ENCODE measurements at places on chromosomes 3 and 15.

GRCh38 chr3:142987080-142987700, 14.2 kb upstream of the U2SURP start:
- no peak for DNase-seq

- DNase-seq, result no peak
Measured at GRCh38 chr15:101353240-101353639, 58.2 kb upstream of the SNRPA1 start.

DNA sequence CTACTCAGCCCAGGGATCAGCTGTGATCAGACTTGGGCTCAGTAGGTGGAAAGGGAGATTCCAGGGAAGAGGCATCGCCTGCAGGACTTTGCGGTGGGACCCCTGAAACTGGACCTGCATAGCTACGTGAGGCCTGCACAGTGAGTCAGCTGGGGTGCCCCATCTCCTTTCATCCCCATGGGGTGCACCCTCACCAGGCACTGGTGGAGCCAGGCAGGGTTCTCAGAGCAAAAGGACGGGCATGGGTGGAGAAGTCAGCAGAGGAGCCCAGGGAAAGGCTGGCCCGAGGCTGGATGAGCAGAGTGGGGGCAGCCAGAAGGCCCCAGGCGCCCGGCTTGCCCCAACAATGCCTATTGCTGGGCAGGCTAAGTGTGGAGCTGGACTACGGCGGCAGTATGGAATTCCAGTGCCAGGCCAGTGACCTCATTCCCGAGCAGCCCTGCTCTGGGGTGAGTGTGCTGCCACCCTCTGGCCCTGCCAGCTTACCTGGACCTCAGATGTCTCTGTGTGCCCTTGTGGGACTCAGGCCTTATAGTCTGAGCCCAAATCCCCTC, 19.7 kb downstream of the ACAA1 start:
- no peak for DNase-seq

DNA sequence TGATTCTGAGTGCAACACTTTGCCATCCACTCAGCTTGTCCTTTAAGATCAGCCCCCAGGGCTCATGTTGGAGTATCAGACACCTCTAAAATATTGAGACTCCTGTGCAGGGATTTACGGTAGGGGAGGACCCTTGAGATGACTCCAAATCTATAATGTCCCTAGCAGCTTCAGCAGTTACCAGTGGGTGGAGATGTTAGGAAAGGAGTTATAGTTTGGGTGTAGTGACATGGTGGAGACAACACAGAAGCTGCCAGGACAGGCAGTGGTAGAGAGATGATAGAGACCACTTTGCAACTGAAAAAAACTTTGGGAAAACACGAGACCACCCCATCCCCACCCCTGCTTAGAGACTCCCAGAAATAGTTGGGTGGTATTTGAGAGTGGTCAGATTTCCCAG, 43.3 kb upstream of the GSK3B start:
- no peak for DNase-seq

DNA sequence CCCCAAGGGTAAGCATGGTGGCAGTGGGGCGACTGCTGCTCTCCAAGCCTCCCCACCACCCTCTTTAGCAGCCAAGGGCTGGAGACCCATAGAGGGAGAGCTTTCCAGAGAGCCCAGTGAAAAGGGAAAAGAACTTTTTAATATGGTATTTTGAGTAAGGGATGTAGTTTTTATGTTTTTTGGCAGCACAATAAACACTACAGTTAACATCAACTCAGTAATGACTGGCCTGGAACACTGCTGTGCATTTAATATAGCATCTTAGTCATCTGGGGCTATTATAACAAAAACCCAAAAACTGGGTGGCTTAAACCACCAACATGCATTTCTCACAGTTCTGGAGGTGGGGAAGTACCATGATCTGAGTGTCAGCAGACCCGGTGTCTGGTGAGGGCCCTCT, 495.8 kb downstream of the GABRG3 start:
- DNase-seq, result no peak

GRCh38 chr3:42975955-42976354, 3.2 kb upstream of the GASK1A start:
- DNase-seq, result no peak

GRCh38 chr15:73851689-73852088, 21.7 kb upstream of the TBC1D21 start:
- peak; percentile 79 for DNase-seq

DNA sequence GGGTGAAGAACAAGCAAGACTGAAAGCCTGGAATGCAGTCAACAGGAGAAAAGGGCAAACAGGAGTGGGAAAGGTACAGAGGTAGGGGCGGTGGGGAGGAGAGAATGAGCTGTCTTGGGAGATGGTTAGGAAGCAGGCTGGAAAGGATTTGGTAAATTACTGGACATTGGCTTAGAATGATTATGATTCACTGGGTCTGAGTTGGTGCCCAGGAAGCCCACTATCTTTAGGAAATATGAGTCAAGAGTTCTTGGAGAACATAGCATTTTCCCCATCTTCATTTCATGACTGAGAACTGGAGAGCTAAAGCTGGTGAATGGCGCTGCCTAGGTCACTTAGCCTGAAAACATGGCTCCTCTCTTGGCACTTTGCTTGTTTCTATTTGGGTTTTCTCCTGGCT, 74.7 kb upstream of the C3orf80 start:
- no peak for DNase-seq

DNA sequence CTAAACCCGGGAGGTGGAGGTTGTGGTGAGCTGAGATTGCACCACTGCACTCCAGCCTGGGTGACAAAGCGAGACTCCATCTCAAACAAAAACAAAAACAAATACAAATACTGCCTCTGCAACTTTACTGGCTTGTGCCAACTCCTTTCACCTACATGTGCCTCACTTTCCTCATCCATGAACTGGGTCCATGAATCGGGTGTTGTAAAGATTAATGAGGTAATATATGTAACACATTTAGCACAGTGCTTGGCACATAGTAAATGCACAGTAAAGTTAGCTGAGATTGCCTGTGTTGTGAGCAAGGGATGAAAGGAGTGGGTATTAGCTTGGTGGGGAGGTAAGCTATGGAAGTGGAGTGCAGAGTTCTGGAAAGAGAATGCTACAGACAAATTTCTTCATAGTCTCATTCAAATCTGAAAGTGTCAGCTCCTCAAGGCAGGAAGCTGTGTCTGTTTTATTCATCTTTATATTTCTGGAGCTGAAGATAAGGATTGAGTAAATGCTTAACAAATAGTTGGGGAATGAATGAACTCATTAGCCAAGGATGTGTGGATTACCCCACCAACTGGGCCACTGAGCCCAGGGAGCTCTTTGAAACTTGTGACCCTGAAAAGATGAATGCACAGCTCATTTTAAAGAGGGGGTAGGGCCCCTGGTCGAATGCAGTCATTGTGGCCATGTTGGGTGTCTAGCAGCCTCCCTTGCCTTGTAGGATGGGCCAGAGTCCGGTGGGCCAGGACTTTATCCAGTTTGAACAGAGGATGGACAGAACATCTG, 7.7 kb upstream of the CDCP1 start:
- no peak for DNase-seq

DNA sequence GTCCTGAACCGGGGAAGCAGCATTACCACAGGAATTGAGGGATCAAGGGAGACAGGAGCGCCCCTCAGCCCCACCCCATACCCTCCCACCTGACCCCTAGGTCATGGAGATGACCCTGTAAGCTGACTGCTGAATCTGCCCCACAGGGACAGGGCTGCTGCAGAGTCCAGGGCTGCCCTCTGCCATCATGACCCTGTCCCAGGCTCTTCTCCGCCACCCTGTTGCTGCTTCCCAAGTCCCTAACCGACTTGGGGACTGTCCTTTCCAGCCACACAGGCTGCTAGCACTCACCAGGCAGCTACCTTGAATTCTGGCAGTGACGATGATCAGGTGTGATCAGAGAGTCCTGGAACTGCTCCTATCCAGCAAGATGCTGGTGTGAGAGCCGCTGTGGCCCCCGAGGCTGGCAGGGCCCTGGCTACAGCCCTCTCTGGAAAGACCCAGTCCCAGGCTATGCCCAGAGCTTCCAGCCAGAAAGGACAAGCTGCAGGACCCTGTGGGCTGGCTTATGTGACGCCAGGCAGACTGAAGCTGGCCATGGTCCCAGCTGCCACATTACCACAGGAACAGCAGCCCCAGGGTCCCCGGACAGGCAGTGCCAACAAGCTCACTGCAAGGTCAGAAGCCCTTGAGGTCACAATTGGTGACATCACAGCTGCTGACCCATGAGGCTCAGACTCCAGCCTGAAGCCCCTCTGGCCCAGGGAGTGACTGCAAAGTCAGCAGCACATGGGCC, at the start of gene C3orf22:
C3orf22 (minus strand) TSS at position 597 of the 736 bp plus-strand sequence. CDS start 5,542 bp downstream, outside the sequence.
- no peak for DNase-seq

DNA sequence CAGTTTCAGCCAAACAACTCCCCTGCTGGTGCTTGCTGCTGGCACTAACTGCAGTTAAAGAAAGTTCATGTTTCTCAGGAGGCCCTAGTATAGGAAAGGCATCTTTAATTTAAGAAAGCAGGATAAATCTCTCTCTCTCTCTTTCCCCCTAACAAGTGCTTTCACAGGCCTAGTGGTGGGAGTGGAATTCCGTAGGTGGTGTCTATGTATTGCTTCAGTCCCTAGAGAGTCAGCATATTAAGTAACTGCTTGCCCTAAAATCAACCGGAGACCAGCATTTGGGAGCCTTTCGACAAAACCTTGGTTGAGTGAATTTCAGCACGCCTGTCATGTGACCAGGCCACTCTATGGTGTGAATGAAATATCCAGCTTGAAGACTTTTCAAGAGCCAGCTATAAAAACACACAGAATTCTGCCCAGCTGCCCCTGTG, 169.2 kb upstream of the TGFBR2 start:
- no peak for DNase-seq

- DNase-seq, result no peak
Measured at GRCh38 chr15:77225088-77225487, 154.2 kb upstream of the TSPAN3 start.

DNA sequence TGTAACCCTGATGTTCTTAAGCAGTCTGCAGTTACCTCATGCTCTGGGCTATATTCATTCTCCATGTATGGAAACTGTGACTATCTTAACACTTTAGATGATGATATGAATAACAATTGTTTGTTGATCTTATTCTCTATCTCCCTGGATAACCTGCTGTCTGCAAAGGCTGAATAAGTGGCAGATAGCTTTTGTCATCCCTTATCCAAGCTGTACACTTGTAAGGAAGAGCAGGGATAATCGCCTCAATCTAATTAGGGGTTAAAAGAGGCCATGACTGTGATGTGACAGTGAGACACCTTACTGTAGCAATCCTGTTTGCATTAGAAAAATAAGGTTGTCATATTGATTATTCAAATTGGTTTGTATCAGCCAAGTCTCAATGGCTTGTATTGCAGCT, 123.9 kb downstream of the RSRC1 start:
- DNase-seq, result no peak

All from activated naive CD4-positive, alpha-beta T cell treated with anti-CD3 and anti-CD28 coated beads for 36 hours (primary cell).